EH (cell line): ENCODE measurements at places on chromosomes 5 and 9.
A peak's percentile ranks its signal among the peaks of the same experiment; 100 is the strongest.

DNA sequence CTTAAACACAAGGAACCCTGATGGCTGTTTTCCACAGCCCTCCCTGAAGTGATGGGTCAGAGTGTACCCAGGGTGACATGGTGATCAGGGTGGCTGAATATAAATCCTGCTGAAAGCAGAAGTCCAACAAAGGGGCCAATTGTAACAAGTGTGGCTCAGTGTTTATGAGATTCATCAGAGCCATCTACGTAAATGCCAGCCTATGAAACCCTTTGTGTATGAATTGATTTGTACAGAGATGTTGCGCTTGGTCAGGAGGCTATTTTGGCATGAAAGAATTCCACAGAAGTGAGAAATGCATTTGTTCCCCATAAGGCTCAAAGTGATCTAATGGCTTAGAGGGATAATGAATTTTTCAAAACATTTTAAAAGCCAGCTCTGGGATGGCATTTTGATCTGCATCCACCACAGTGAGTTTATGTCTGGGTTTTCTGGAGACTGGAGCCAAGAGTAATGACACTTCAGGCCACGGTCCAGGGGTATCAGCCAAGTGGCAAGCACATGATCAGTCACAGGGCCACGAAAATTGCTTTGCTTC lies 12.4 kb downstream of the PRUNE2 start:
- no peak for DNase-seq

- DNase-seq = no peak
Measured at GRCh38 chr5:168683247-168683926, 104.2 kb upstream of the PANK3 start.

GRCh38 chr5:171513591-171513990 lies 94.1 kb downstream of the FGF18 start:
- no peak for DNase-seq

GRCh38 chr5:78576376-78576775 lies 72.2 kb downstream of the LHFPL2 start:
- DNase-seq = peak; percentile 24

DNA sequence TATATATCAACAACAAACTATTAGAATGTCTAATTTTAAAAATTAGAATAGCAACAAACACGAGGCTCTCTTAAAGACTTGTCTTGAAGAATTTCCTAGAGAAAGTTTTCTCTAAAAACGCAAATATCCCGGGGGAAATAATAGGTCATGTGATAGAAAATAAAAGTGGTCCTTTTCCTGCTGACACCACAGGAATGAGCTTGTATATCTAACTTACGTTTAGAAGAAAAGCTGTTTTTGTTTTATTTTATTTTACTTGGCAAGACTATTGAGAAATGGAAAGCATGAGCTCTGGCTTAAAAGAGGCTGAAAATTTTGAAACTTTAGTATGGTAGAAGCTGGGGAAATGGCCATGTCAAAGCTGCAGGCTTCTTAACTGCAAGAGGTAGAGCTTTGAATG lies 465.0 kb downstream of the AGTPBP1 start:
- no peak for DNase-seq

DNA sequence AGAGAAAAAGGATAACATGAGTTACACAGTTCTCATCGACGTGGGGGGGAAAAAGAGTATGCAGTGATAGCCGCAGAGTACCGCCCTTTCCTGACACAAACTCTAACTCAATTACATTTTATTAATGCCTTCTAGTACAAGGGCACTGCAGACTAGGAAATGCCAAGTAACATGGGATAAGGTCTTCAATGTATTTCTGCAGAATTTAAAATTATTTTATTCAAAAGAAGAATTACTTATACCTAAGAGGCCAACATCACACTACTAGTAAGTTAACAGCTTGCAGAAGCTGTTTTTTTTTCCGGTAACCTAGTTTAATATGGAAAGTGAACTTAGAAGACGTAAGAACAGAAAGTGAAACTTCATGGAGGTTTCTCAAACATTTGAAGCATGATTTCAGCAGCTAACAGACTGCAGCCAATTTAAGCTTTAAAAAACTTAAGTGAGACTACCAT lies 3.9 kb downstream of the SETX start:
- DNase-seq = peak; percentile 15

DNA sequence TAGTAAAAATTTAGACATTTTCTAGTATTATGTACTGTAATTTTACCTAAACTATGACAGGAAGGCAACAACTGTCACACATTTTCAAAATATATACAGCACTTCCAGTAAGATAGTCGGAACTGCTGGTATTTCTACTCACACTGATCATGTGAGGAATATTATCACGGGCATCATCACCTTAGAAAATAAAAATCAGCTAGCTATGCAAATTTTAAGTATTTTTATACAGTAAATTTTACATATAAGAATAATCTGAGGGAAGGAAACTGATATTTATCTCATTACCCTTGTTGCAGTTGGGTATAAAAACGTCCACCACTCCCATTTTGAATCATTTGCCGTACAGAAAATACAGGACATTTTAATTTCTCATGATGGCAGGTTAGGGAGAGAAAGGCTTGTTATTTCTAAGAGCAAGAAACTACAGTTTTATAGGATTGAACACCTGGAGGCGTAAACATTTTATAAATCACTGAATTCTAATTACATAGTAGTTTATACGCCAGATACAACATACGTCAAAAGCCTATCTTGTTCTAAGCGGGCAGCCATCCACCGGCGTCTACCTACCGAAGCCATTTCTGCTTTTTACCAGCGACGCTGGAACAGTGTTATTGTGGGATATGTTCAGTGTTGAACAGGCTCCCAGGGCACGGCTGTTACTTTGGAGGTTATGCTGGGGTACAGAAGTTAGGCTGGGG lies 729 bp upstream of the TNPO1 start:
- no peak for DNase-seq

GRCh38 chr5:43225649-43226245 lies 33.7 kb downstream of the NIM1K start:
- DNase-seq = no peak

GRCh38 chr9:111854799-111855198 lies 41.8 kb upstream of the UGCG start:
- no peak for DNase-seq

- DNase-seq = peak; percentile 18
Measured at GRCh38 chr5:111227801-111228200, 3.6 kb downstream of the CAMK4 start.

- no peak for DNase-seq
Measured at GRCh38 chr5:40374853-40375252, 304.9 kb upstream of the PTGER4 start.

GRCh38 chr5:65359981-65360380 lies 121.7 kb downstream of the ADAMTS6 start:
- DNase-seq = peak; percentile 22

DNA sequence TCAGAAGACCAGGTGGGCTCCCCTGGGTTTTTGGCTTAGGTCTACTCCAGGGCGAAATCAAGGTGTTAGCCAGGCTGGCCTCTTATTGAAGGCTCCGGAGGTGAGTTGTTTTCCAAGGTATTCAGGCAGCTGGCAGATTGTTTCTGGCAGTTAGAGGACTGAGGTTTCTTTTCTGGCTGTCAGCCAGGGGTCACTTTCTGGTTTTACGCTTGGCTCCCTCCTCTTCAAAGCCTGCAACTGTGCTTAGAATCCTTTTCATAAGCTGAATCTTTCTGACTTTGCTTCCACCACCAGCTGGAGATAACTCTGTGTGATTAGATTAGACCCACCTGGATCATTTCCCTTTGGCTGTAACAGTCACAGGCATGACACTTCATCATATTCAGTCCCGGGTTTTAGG lies 24.6 kb downstream of the RFK start:
- no peak for DNase-seq

DNA sequence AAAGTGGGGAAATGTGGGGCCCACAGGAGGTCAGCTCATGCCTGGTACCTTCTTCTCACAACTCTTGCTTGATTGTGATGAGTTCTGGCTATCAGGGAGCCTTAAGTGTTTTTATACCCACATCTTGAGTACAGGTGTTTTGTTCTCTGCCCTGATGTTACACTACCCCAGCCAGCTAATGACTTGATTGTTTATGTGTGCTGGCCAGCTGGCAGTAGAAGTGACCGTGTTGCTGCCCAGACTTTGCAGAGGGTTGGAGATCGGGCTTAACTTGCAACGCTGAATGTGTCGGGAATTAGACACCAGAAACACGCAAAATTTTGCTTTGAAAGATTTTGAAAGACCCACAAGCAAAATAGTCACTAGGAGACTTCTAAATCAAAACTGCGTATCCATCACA lies 16.9 kb upstream of the ZDHHC11B start:
- no peak for DNase-seq

DNA sequence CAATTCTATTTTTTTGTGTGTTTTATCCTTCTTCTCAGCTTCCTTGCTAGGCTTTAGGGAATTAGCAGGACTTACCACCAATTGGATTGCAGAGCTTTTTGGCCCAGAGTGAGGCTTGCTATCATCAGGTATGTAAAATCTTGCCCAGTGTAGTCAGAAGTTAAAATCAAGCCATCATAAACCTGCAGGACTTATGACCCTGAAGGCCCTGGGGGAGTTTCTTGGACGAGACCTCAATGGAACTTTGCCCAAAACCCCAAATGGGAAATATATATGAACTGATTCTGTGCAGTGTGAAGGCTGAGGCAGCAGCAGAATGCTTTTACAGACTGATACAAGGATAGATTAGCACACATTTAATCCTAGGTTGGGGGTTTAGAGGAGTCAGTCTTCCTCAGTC lies 287.0 kb downstream of the SH3GL2 start:
- no peak for DNase-seq

DNA sequence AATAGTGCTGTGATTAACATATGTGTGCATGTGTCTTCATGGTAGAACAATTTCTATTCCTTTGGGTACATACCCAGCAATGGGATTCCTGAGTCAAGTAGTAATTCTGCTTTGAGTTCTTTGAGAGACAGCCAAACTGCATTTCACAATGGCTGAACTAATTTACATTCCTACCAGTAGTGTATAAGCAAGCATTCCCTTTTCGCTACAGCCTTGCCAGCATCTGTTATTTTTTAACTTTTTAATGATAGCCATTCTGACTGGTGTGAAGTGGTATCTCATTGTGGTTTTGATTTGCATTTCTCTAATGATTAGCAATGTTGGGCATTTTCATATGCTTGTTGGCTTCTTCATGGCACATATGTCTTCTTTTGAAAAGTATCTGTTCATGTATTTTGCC lies 308.5 kb downstream of the ARRDC3 start:
- DNase-seq = peak; percentile 89

DNA sequence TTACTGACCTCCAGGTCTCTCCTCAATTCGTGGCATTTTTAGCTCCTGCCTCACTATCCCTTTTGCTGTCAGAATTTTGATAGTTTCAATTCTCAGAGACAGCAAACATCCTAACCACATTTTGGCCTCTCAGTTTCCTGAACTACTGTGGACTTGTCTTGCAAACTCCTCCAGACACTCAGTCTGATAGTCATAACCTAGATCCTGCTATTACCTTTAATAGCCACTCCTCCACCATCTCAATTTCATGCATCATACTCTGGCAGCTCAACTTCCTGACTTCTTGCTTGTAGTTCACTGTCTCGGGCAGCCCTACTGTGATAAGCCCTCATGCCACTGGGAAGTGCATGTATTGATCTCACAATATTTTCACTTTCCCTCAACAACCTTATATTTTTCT lies 481.8 kb upstream of the CDH18 start:
- DNase-seq = no peak

DNA sequence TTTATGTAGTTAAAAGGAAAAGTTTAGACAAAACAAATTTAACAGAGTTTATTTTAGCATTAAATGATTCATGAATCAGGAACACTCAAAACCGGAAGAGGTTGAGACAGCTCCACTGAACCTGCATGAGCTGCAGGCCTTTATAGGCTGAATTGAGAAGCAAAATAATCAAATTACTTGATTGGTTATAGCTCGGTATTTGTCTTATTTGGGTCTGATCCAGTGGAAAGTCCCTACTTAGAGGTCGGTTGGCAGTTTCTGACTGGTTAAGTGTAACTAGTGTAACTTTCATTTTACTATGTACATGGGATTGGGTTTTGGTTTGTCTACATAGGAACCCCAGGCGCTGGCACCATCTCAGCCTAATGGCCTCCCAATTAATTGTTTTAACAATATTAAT lies 74.1 kb upstream of the PIK3R1 start:
- DNase-seq = peak; percentile 57

DNA sequence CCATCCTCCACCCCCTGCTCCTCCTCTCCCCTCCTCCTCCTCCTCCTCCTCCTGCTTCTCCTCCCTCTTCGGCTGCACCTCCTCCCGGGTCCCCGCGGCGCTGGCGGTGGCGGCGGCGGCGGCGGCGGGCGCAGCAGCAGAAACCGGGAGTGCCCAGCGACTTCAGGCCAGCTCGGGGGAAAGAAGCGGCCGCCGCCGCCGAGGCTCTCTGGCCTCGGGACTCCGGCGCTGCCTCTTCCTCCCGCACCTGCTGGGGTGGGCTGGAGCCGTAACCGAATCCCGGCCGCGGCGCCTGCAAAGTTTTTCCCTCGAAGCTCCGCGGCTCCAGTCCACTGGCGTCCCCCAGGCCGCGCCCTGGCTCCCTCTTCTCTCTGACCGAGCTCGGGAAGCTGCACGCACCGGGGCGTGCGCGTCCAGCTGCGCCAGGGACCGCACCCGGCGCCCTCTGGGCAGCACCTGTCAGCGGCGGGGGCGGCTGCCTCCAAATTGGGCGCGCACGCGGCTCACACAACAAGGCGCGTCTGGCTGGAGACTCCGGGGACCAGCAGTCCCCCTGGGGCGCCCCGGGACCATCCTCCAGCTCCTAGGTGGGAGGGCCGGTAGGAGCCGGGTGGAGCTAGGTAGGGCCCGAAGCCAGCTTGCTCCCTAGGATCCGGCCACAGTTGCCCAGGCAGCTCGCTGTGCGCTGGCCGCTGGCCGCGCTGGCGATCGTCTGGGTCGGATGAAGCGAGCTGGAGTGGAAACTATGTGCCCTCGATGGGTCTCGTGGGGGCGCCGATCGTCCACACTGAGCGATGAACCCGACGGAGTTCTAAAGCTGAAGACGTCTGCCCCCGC lies at the start of gene MCTP1:
MCTP1 (minus strand) TSS at position 523 of the 837 bp plus-strand sequence.
- peak; percentile 20 for DNase-seq

GRCh38 chr5:150227606-150228273 lies 37.9 kb downstream of the SLC6A7 start:
- peak; percentile 73 for DNase-seq

GRCh38 chr9:94734054-94734754 lies 7.7 kb downstream of the AOPEP start:
- DNase-seq = no peak

DNA sequence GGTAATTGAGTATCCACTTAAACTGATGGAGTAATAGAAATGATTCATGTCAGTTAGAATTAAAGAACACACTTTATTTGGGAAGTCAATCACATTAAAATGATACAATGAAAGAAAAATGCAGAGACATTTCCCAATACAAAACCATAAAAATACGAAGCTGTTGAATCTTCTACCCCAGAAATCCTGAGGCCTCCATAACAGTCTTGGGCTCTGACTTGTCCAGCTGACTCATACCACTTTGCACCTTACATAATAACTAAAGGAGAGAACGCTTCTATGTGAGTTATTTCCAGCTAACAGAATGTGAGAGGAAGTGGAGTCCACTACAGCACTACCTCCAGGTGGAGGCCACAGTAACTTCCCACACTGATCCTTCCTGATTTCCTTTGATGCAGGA lies 305.0 kb downstream of the MRPS30 start:
- DNase-seq = no peak

GRCh38 chr5:157917899-157918809 lies 59.2 kb upstream of the CLINT1 start:
- DNase-seq = peak; percentile 77

- no peak for DNase-seq
Measured at GRCh38 chr5:119458911-119459632, 6.8 kb downstream of the HSD17B4 start.
